Aorta (tissue), 5 donors: ENCODE measurements at places on chromosomes 12 and 14. TPM values are rescaled to one million over a fixed set of nuclear protein-coding genes. Genes with fewer than 3 reads are reported as not detected.

STAC3 gene
- polyA plus RNA-seq = 5.0 TPM

PAPLN gene
- polyA plus RNA-seq = 3.1 TPM

GRCh38 chr12:48786591-48787544 lies 2.0 kb downstream of the ADCY6 start:
- no peak for DNase-seq

- no peak for DNase-seq
Observed at GRCh38 chr12:30942936-30943335, 16.4 kb downstream of the TSPAN11 start.
